Left hindlimb (tissue), 1 donor: ENCODE measurements at places on chromosomes 2 and 18.

DNA sequence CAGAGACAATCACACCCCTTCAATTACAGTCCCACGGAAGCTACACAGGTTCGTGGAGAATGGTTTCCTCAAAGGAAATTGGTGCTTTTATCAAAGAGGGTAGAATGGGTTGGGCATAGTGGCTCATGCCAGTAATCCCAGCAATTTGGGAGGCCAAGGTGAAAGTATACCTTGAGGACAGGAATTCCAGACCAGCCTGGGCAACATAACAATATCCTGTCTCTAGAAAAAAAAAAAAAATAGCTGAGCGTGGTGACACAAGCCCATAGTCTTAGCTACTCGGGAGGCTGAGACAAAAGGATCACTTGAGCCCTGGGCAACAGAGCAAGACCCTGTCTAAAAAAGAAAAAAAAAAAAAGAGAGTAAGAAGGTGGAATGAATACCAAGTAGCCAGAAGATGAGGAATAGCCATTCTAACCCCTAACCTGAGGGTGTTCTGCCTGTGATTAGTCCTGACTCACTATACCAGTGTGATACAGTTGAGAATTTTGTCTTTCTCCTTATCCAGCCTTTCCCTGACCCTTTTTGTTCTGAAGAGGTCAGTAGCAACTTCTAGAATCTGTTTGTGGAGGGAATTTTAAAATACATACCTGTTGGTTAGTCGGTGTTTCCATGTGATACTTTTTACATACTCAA lies 283.2 kb downstream of the MREG start:
- DNase-seq, result no peak

- no peak for DNase-seq
These were observed 244.2 kb downstream of the EXOC6B start for GRCh38 chr2:72581560-72582181.

- DNase-seq, result no peak
These were observed 109.3 kb downstream of the FHOD3 start for GRCh38 chr18:36406805-36407204.

DNA sequence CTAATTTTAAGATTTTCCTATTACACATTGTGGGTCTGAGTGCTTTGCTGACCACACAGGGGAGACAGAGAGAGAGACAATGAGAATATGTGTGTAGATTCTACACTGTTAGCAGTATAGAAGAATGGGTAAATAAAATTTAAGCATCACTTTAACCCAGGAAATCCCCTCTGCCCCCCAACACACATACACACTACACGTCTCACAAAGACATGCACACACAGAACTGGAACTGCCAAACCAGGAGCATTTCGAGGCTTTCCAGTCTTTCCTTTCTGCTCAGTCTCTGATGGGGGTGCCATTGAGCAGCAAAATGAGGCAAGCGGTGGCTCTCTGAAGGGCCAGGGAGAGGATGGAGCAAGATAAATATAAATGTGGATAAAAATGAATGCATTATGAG lies 2.5 kb downstream of the MERTK start:
- peak; percentile 53 for DNase-seq

- DNase-seq, result no peak
These were observed 11.4 kb downstream of the MALL start for GRCh38 chr2:110104025-110104771.

DNA sequence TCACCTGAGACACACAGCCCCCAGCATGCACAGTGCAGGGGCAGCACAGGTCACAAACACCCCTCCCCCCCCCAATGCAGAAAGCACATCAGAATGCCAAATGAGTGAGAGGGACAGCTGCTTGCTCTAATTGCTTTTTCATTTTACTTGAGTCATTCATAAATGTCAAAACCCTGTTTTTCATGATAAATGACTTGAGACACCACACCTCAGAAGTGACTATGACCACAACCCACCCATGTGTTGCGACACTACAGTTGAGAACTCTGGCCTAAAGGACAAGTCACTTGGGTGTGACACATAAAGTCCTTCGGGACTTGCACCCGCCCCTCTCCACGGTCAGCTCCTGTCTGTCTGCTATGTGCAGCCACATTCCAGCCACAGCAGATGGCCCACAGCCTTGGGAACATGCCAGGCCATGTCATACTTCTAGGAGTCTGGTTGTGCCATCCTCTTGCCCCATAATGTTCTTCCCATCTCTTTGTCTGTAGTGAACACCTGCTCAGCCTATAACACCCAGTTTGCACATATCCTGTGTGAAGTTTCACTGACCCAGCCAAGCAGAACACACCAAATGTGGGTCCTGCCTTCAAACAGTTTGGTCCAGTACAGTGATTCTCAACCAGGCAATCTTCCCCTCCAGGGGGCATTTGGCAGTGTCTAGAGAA lies 30.2 kb upstream of the RIOK3 start:
- DNase-seq, result peak; percentile 60

- no peak for DNase-seq
These were observed 72.8 kb downstream of the UPP2 start for GRCh38 chr2:158174495-158174894.

GRCh38 chr2:163711699-163712098 lies 24.1 kb downstream of the FIGN start:
- no peak for DNase-seq

DNA sequence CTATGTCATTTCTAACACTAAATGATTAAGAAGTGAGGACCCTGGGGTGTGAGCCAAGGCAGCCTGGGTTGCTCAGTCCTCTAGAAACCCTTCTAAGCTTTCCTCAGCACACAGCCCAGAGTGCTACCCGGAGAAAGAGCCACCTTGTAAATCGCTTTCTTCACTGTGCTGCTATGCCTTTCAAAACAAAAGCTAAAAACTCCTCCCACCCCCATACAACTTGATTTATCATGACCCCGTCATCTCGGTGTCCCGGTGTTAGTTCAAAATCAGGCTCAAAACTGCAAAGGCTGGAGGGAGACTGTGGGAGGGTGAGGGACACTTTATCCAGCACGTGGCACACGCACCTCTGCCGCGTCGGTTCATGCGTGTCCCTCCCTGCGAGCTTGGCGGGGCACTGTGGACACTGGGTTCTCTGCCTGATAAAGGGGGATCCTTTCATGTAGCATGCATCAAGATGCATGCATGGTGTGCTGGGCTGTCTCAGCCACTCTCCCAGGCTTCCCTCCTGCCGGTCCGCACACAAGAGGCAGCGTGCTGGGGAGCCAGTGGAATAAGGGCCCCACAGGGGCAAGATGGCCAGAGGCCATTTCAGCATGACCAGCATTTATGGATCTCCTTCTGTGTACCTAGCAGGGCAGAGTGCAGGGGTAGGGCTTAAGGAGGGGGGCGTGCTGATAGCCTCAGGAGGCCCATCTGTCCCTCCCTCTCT lies 170.4 kb downstream of the SMAD7 start:
- no peak for DNase-seq

GRCh38 chr2:33522576-33522975 lies 46.1 kb downstream of the RASGRP3 start:
- no peak for DNase-seq

DNA sequence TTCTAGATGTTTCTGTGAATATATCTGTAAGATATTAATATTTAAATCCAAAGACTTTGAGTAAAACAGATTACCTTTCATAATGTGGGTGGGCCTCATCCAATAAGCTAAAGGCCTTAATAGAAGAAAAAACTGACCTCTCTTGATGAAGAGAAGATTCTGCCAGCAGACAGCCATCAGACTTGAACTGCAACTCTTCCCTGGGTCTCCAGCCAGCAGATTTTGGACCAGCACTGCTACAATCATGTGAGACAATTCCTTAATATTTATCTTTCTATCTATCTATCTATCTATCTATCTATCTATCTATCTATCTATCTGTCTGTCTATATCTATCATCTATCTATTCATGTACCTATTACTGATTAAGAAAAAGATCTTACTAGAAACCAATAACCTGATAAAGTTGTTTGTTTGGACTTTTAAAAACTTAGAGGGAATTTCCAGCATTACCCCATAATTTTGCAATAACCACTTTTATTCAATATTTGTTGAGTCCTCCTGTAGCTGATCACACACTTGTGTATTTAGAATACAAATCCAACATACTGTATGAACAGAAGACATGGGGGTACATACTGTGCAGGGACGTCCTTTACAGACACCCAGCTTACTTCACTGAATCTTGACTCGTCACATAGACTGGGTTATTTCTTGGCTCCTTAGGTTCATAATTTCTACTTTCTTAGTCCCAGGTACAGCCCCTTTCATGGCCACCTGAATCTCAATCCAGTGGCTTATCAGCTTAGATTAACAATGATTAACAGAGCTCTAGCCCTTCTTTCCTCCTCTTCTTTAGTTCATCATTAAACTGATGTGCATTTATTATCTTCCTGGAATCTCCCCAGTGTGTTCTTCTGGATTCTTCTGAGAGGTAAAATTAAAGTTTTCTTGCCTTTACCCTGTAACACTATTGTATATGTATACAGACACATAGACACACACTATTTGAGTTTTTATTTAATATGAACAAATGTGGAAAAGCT lies 27.2 kb upstream of the STAT4 start:
- DNase-seq, result no peak

GRCh38 chr2:142306131-142306530 lies 175.3 kb upstream of the LRP1B start:
- no peak for DNase-seq

- DNase-seq, result no peak
These were observed 172.3 kb downstream of the ARL6IP6 start for GRCh38 chr2:152890736-152891135.

DNA sequence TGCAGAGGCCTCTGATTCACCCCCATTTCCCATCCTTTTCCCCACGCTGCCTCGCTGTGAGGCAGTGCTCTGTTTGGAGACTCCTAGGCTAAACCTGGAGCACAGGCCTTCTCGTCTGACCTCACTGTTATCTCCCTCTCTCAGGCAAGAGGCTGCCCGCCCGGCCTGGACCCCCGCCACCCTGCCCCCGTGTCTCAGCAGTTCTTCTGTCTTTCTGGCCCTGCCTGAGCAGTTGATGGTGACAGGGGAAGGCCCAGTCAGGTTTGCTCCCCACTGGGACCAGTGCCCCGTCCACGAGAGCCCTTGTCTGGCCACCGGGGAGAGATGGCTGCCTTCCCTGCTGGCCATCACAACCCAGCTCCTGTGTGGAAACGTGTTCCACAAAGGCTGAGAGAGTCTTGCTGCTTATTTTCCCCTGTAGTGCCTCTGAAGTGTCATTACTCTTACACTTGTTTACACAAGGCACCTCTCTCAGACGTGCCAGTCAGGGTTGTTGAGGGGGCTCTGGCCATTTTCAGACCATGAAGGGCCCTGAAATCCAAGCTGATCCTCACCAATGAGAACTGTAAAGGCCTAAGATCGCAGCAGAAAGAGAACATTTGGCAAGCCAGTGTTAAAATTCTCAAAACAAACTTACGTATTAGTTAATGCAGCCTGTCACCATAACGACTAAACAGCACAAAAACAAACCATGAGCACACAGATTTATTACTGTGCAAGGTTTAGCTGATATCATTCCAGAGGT lies 210.9 kb downstream of the NDUFA10 start:
- peak; percentile 46 for DNase-seq

DNA sequence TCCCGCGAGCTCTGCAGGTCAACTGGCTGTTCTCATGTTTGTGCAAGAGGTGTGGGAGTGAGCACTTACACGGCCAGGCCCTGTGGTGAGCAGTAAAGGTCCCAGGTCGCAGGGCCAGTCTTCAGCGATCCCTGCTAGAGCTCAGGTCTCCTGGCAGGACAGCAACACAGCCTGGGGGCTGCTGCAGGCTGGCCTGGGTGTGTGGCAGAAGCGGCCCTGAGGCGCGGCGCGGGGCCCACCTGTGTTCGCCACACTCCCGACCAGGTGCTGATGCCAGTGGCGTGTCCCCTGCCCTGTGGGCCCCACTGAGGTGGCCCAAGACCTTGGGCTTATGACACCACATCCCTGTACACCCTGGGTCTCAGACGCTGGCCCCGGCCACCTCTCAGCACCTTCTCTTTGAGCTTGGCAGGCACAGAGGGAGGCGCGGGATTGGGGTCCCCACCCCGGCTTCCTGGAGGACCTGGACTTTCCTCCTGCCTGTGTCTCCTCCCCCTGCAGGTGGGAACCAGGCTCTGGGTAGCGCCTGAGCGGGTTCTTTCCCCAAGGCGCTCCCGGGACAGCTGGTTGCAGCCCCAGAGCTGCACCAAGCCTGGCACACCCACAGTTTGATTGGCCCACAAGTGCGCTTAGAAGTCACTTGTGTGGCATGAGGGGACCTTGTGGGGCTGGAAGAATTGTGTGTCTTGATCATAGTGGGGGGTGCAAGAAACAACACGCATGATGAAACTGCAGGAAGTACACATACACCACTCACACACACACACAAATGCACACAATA lies 59.2 kb downstream of the TWIST2 start:
- DNase-seq, result no peak

GRCh38 chr18:71831039-71831438 lies 713.1 kb downstream of the CBLN2 start:
- DNase-seq, result no peak

DNA sequence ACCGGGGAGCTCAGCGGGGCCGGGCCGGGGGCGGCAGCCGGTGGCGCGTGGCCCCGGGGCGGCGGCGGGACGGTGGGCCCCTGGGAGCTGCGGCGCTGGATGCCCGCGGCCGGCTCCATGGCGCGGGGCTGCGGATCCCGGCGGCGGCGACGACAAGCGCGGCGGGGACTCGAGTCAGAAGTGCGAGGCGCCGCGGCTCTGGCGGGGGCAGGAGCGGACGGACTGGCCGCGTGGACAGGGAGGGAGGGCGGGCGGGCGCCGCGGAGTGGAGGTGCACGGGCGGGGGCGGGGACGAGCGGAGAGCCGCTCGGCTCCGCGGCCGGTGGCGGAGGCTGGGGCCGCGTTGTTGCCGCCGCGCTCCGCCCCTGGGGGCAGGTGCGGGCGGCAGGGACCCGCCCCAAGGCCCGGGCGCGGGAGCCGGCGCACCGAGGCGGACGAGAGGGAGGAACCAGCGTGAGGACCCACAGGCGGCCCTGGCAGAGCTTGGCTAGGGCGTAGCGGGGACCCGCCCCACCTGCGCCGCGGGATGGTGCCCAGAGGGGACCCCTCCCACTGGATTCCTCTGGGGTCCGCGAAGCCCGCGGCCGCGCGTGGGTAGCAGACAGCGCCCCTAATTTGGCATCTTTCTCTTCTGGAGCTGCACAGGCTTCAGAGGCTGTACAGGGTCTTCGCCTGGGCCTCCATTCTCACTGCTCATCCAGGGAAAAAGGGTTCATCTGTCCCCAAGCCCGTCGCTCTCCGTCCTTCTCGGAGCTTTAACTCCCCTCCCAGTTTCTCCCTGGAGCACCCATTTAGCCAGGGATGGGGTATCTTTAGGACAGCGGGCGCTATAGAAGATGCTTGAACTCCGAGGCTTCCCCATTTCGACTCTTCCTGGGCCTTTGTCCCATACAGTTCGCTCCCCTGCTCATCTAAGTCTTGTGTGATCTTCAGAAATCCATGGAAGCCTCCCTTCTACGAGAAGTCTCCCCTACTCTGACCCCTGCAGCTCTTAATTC lies at the start of gene TMEM163:
TMEM163 (minus strand) TSS at position 184 of the 998 bp plus-strand sequence.
- no peak for DNase-seq
